ENCODE measurements at places on chromosomes 7 and 10. TPM values are rescaled to one million over a fixed set of nuclear protein-coding genes. Genes with fewer than 3 reads are reported as not detected.

The HOXA9 gene
- not detected for total RNA-seq

The GSTO2 gene
- 0.47 TPM for total RNA-seq

The MEST gene
- 248 TPM for total RNA-seq

The TMEM26 gene
- total RNA-seq: 0.35 TPM

The TMEM270 gene
- not detected for total RNA-seq

The LBX1 gene
- not detected for total RNA-seq

The UPK3BL2 gene
- 2.2 TPM for total RNA-seq

The PALD1 gene
- total RNA-seq: 1.1 TPM

The EPDR1 gene
- total RNA-seq: 76.3 TPM

The STRIP2 gene
- total RNA-seq: 1.5 TPM

The ELMO1 gene
- total RNA-seq: 0.15 TPM

The PLEKHS1 gene
- not detected for total RNA-seq

The PNLIPRP2 gene
- not detected for total RNA-seq

The FBXL13 gene
- 1.6 TPM for total RNA-seq

The PRPS1L1 gene
- not detected for total RNA-seq

The CAV1 gene
- total RNA-seq: 153 TPM

The RADIL gene
- 0.38 TPM for total RNA-seq

The UCMA gene
- not detected for total RNA-seq

The AGAP5 gene
- 4.1 TPM for total RNA-seq

The C10orf90 gene
- 0.23 TPM for total RNA-seq

The VWA2 gene
- 0.08 TPM for total RNA-seq

The NXPH1 gene
- total RNA-seq: not detected

The ATRNL1 gene
- total RNA-seq: 0.23 TPM

The SPDYE16 gene
- total RNA-seq: 0.12 TPM

The DYDC2 gene
- not detected for total RNA-seq

The NRCAM gene
- total RNA-seq: 1.1 TPM

The EBLN1 gene
- total RNA-seq: not detected

The HACD1 gene
- 11.0 TPM for total RNA-seq

The RBM20 gene
- 0.45 TPM for total RNA-seq

The OIT3 gene
- total RNA-seq: 0.08 TPM

The ERVW-1 gene
- not detected for total RNA-seq

The DPP6 gene
- not detected for total RNA-seq

The RBAK gene
- 2.9 TPM for total RNA-seq

The SORCS3 gene
- total RNA-seq: not detected

The TMEM176B gene
- 4.8 TPM for total RNA-seq

The CPA2 gene
- total RNA-seq: not detected

The ZNF488 gene
- not detected for total RNA-seq

The PPP1R17 gene
- total RNA-seq: not detected

The AFAP1L2 gene
- total RNA-seq: 0.47 TPM

The LIPF gene
- not detected for total RNA-seq

The CUZD1 gene
- total RNA-seq: 0.30 TPM

The CC2D2B gene
- under 0.01 TPM for total RNA-seq

All from smooth muscle cell of the coronary artery (primary cell).